ENCODE measurements at places on chromosomes 16 and 17.

DNA sequence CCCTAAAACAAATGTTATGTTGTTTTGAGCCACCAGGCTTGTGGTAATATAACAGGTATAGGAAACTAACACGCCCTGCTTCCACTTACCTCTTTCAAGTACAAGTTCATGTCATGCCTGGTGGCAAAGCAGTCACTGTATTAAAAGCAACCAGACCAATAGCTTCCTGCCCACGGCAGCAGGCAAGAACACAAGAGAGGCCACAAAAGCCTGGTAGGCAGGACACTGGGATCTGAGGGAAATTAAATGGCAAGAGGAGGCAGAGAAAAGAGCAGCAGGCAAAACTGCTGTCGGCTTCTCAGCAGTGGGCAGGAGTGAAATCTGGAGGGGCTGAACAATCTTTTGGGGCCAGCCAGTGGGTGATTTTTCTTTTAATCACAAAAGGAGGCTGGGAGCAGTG is 2.2 kb downstream of the CYTH1 start:
- DNase-seq = no peak

GRCh38 chr16:63292036-63292435 is 1255.8 kb upstream of the CDH8 start:
- DNase-seq = no peak

DNA sequence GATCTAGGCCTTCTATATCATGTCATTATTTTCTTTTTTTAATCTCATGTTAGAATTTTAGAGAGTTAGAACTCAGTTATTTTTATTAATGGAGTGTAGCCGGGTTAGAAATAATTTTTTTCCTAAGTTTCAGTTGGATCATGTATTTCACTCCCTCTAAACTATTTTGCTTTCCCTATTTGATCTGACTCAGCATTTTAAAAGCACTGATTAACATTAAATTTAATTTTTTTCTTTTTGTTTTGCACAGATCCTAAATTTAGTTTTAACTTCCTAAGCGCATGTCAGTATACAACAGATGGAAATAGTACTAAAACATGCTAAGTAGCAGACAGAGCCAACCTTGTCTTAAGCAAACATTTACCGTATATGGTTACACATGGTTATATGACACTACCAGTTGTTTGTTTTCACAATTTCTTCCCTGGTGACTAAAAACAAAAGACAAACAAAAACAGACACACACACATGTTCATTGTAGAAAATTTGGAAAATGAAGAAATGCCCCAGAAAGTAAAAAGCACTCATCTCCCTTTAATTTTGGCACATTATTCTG is 33.6 kb upstream of the RAB11FIP4 start:
- no peak for DNase-seq

DNA sequence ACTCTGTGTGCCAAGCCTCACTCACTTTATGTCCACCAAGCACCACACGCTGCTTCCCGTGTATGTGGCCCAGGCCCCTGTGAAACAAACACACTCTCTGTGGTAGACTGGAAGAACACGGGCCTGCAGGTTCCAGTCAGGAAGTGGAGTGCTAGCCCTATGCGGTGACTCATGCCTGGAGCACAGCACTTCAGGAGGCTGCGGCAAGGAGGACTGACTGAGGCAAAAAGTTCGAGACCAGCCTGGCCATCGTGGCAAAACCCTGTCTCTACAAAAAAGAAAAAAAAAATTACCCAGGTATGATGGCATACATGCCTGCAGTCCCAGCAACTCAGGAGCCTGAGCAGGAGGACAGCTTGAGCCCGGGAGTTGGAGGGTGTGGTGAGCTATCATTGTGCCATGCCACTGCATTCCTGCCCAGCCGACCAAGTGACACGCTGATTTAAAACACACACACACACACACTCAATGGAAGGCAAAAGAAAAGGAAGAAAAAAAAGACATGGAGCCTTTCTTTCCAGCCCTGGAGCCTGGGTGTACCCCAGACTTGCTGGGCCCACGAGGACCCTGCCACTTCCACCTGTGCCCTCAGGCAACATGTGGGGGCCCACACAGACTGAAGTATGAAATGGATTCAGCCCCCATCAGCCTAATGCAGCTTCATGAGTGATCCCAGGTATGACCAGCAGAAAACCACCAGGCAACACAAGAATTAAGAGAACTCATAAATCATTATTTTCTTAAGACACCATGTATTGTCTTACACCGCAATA is 126.6 kb downstream of the ANKRD11 start:
- no peak for DNase-seq

- DNase-seq = no peak
Observed at GRCh38 chr17:13106171-13106570, 88.3 kb upstream of the ELAC2 start.

GRCh38 chr17:11369575-11369974 is 128.6 kb downstream of the SHISA6 start:
- DNase-seq = peak; percentile 9

DNA sequence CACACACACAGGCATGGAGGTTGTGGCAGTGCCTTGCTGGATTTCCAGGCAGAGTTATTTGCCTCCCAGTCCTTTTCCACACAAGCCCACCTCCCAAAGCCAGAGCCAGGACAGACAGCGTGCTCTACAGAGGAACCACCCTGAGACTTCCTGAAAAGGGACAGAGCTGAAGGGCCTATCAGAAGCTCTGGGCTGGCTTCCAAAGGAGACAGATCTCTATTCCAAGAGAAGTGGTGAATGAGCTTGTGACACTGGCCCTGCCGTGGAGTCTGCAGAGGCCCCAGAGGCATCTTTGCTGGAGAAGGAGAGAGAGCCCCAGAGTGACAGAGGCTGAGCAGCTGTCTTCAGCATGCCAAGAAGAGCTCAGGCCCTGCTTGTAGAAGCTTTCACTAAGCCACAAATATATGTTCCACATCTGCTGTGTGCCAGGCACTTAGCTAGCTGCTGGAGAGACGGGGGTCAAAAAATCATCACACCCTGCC is 8.3 kb upstream of the LPCAT2 start:
- peak; percentile 68 for DNase-seq

DNA sequence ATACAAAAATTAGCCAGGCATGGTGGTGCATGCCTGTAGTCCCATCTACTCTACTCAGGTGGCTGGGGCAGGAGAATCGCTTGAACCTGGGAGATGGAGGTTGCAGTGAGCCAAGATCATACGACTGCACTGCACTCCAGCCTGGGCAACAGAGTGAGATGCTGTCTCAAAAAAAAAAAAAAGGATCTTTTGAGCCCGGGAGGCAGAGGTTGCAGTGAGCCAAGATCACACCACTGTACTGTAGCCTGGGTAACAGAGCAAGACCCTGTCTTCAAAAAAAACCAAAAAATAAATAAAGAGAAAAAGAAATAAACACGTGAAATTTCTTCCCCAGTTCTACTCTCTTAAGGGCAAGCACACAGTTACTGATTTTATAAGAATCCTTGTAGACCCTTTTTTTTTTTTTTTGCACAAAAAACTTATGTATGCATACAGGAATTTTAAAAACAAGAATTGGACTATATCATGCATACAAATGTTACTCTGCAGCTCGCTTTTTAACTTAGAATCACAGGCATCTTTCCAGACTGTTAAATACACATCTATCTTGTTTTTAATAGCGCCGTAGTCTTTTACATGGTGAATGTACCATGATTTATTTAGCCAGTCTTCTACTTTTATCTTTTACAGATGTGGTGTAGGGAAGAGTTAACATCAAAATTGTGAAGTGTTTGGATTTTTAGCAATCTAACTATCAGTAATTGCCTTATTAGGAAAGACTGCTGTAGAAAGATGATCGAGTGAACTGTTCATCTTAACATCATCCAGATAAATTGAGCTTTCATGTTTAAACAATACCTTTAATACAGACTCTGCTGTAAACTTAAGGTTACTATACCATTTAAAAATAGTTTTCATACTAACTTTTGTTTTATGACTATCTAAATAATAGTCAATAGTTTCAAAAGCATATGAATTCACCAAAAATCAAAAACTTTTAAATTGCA is 14.6 kb downstream of the CDH3 start:
- no peak for DNase-seq

GRCh38 chr16:50665128-50665878 is 15.8 kb downstream of the SNX20 start:
- peak; percentile 37 for DNase-seq

DNA sequence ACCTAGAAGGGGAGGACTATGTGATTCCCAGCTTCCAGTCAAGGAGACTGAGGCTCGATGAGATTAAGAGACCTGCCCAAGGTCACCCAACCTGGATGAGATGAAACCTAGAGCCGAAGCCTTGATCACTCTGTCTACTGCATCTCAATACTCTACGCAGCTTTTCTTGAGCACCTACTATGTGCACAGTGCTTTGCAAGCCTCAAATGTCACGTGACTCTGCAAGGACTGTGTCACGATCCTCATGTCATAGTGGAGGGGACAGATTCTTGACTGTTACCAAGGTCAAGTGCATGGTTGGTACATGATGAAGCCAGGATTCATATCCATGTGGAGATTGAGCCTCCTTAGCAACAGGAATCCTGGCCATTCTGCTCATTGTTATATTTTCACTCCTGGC is 14.7 kb downstream of the BCO1 start:
- DNase-seq = no peak

- DNase-seq = no peak
Observed at GRCh38 chr17:69473841-69474831, 59.6 kb downstream of the MAP2K6 start.

DNA sequence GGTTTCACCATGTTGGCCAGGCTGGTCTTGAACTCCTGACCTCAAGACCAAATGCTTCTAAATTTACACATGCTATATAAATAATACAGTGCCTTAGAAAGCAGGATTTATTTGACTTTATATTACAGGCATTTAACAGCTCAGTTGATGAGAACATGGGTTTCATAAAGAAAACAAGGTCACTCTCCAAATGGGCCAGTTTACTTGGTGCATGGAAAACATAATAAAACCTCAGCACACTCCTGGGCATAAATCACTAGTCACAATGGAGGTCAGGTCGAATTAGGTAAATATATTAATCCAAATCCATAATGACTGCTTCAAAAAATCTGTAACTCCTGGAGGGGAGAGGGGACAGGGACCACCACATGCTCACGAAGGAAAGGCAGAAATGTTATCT is 24.5 kb downstream of the APPBP2 start:
- DNase-seq = no peak

GRCh38 chr16:49821614-49822282 is 34.2 kb downstream of the ZNF423 start:
- no peak for DNase-seq

DNA sequence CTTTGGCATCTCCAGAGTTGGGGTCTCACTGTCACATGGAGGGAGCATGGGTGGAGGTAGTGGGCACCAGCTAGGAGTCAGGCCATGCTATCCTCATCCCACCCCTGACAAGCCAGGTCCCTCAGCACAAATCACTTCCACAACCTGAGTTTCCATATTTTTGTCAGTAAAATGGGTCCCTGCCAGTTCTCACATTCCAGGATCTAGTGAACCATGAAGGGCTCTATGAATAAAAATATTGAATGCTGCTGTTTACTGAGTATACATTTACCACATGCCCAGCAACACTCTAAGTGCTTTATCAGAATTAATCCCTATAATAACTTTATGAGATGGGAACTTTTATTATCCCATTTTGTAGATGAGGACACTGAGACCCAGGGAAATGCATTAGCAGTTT is 16.8 kb downstream of the SEZ6 start:
- no peak for DNase-seq

DNA sequence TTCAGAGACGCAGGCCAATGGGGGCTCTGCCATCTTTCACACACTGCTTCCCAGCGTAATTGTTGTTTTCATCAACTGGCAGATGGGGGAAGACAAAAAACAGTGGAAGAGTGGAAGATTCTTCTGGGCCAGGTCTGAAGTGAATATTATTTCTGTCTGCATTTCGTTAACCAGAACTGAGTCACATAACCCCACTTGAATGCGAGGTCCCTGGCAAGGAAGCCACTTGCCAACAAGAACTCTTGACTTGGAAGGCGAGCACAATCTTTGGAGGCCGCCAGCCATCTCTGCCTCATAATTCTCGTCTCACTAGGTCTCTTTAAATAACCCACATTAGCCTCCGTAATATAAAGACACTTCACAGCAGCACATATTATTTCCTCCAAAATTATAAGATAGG is 75.4 kb downstream of the CYB561 start:
- no peak for DNase-seq

GRCh38 chr17:56165072-56165641 is 11.9 kb downstream of the ANKFN1 start:
- DNase-seq = no peak

- peak; percentile 7 for DNase-seq
Observed at GRCh38 chr16:19363740-19364139, 53.9 kb upstream of the TMC5 start.

DNA sequence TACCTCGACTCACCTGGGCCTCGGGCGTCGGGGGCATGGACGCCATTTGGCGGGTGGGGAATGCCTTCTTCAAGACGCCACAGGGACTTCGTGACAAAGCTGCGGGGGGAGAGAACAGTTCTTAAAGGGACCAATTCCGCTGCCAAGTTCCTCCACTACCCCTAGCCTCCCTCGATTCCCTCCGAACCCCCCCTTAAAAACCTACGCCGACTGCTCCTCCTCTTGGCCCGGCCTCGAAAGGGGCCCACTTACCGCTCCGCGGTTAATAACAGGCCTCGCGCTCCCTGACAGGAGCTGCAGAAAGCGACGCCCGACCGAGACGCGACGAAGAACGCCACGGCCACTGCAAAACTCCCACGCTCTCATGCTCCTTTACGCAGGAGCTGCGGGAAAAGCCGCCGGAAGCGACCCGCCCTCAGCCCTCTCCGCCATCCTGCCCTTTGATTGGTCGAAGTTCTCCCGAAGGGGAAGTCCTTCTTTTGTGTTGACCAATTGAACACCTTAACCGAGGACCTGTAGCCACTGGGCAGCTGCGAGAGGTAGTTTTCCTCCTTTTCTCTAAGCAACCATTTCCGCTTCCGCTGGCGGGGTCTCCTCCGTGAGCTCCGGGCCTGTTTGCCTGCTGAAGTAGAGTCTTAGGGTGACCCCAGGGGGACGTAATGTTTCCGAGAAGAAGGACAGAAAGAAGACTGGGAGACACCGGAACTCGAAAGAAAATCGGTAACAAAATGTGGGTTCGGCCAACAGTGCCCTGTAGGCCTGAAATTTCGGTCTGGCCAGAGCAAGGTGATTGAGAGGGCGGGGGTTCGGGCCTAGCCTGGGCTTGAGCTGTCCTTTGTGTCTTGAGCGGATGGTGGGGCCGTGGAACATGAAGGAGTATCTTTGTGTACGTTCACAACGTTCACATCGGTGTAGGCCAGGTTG is at the start of the genes NAA60 and ZNF597:
NAA60 (plus strand) TSS at position 573 of the 924 bp plus-strand sequence. CDS start 32,548 bp downstream, outside the sequence.
ZNF597 (minus strand) TSS at position 397 of the 924 bp plus-strand sequence; CDS start at position 46, 351 bp downstream.
- DNase-seq = peak; percentile 75

DNA sequence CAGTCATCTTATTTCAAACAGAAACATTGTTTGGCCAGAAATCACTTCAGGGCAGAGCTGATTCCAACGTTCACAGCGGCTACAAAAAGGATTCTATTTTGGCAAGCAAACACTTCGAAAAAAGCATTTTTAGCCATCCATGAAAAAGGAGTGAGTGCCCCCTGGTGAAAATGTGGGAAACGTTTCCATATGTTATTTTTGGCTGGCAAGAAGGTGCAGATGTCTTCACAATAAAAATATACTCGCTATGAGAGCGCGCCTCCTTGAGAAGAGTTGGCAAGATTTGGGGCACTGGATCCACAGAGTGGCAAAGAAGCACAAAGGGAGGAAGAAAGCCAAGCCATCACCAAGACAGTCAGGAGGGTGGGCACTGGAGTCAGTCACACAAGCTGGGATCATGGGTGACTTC is 191.1 kb downstream of the CHD9NB start:
- DNase-seq = no peak

- no peak for DNase-seq
Observed at GRCh38 chr16:65855171-65856145, 511.0 kb upstream of the CDH5 start.

- DNase-seq = no peak
Observed at GRCh38 chr16:47779201-47780016, 318.3 kb downstream of the PHKB start.

Data from hippocampal formation (tissue), 2 donors.